CD4-positive, alpha-beta T cell (primary cell): ENCODE measurements at places on chromosomes 7 and 10.

GRCh38 chr7:72080341-72080766 lies 331.8 kb downstream of the CALN1 start:
- no peak for DNase-seq

DNA sequence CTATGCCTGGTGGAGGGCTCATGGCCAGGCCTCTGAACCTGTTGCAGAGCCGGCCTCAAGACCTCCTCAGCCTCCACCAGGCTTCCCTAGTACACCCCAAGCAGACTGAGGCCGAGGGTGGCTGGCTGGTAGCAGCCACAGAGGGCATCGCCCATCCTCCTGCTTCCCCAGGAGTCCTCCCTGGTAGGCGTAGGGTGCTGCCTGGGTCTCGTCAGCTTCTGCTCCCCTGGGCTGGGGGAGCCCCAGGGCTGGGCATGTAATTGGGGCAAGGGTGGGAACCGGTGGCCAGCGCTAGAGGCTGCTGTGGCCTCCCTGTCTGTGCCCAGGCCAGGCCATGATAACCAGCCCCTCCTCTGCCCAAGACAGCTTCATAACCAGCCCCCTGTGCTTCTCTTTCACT lies 32.6 kb downstream of the TBATA start:
- no peak for DNase-seq

DNA sequence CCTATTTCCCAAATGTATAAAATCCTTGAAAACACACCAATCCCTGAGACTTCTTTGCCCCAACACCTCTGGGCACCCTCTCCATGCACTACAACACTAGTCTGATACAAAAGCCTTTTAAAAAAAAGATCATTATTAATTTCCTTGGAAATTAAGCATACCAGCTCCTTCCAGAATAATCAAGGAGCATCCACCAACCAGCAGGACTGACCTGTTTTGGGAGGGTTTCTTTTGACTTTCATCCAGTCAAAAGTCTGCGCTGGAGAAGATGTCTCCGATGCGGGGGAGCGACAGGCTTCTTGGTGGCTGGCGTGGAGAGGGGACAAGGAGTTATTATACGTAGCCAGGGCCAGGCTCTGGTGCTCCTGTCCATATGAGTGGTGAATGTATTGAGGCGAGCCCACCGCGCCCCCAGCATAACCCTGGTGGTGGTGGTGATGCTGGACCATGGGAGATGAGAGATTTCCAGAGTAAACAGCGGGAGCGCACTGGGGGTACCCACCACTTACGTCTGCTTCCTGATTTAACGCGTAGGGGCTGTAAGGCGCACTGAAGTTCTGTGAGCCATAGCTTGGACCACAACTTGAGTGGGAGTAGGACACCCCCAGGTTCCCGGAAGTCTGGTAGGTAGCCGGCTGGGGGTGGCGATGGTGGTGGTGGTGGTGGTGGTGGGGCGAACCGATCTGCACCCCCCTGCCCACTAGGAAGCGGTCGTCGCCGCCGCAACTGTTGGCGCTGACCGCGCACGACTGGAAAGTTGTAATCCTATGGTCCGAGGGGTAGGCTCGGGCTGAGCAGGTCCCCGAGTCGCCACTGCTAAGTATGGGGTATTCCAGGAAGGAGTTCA lies 527 bp downstream of the HOXA1 start:
- no peak for DNase-seq

GRCh38 chr7:18962031-18962430 lies 155.4 kb downstream of the TWIST1 start:
- DNase-seq = no peak

DNA sequence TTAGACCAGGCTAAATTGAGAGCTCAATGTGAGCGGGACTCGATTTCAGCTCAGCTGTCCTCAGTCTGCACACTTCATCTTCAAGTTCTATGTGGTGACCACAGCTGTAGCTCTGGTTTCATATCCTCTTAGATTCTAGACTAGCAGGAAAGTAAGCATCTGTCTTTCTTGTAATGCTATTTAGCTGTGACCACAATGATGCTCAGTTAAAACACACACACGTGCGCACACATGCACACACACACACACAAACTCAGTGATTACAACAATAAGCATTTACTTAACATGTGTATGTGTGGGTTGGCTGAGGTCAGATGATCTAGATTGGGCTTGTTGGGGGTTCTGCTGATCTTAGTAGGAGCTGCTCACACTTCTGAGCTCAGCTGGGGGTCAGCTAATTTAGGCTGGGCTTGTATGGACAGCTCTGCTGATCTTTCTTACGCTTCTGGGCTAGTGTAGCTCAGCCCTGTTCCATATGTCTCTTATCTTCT lies 82.5 kb downstream of the ZNF365 start:
- no peak for DNase-seq

- no peak for DNase-seq
These were observed 235.2 kb upstream of the ZWINT start for GRCh38 chr10:56596257-56596656.

DNA sequence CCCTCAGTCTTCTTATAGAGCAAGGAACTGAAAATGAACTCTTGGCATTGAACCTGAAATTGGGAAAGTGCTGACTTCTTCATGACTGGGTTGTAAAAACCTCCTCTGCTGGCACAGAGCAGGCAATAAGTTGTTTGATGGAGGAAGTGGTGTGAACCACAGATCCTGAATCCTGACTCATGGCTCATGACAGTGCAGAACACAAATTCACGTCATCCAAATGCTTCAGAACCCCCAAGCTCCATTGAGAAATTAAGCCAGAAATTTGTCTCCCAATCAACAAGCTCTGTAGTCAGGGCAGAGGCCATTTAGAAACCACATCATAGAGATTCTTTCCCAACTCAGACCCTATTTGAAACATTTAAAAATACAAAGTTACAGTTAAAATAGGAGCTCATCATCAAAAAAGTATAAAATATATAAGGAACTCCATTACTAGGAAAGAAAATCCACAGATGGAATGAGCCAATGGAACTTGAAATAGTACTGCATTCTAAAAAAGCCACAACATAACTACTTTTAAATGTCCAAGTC lies 10.3 kb upstream of the STK17A start:
- DNase-seq = no peak

- no peak for DNase-seq
These were observed 69.1 kb upstream of the PDSS1 start for GRCh38 chr10:26628395-26628794.

- no peak for DNase-seq
These were observed 37.1 kb upstream of the AGBL3 start for GRCh38 chr7:134949171-134949570.

GRCh38 chr10:69359148-69359547 lies 57.6 kb downstream of the TACR2 start:
- no peak for DNase-seq

DNA sequence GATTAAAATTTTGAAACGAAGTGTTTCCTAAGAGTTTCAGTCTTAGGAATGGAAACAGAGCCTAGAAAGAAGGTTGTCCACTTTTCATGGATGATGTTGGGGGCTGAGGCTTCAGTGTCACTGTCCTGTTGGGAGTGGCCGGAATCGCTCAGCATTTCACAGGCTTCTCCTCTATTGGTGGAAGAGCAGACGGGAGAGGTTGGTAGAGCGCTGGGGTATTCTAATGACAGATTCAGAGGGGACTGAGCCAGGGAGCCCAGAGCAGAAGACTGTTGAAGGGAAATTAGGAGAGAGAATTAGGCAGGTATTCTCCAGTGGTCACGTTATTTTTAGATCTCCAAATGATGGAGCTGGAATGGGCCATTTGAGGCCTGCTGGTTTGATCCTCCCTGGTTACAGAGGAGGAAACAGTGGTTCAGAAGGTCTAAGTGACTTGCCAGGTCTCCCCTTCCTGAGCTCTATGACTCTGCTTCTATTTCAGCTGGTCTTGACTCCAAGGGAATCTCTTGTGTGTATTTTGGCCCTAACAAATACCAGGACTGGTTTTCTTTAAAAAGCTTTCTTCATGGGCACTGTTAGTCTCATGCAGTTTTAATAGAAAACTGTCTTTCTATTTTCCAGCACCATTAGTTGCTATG lies 35.7 kb upstream of the EEPD1 start:
- DNase-seq = no peak

DNA sequence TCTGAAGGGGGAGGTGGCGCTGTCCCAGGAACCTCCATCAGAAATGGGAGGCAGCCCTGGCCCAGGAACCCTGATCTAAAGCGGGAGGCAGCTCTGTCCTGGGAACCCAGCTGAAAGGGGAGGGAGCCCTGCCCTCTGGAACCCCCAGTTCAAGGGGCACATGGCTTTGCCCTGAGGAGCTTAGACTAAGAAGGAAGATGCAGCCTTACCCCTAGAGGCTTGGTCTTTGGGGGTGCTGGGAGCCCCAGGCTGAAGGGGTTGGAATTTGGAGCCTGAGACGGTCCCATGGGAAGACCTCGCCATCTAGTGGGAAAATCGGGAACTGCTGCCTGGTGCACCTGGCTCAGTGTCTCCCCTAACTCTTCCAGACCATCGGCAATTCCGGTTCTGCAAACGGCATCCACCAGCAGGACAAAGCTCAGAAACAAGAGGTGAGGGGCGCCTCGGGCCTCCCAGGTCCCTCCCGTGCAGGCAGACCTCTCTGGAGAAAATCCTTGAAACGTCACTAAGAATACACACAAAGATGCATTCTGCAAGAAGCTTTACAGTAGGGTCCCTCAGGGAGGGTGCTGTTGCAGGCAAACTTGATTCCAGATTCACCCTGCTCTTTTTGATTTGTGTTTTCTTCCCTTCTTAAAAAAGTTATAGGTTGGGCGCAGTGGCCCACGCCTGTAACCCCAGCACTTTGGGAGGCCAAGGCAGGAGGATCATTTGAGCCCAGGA lies 52.4 kb upstream of the GTF2IRD1 start:
- DNase-seq = peak; percentile 81

DNA sequence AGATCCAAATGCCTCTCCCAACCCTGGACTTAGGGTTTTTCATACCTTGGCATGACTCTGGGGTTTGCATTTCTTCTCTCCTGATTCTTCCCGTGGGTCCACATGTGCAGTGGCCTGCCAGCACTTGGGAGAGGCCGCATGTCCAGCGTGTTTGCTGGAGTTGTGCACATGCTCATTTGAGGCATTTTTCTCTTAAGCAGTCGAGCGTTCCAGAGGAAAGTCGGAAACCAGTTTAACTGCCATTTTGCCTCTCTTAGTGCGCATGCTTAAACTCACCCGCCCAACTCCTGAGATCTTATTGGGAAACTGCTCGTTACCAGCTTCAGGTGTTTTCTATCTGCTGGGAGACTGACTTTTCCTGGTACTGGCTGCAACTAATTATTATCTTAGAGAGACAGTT lies 888.4 kb upstream of the PHF14 start:
- DNase-seq = no peak

- peak; percentile 28 for DNase-seq
These were observed 3.1 kb downstream of the HERPUD2 start for GRCh38 chr7:35691827-35692307.

- no peak for DNase-seq
These were observed 26.7 kb downstream of the ZNF277 start for GRCh38 chr7:112233048-112233697.

GRCh38 chr10:27680691-27681605 lies 64.7 kb downstream of the MKX start:
- DNase-seq = no peak

DNA sequence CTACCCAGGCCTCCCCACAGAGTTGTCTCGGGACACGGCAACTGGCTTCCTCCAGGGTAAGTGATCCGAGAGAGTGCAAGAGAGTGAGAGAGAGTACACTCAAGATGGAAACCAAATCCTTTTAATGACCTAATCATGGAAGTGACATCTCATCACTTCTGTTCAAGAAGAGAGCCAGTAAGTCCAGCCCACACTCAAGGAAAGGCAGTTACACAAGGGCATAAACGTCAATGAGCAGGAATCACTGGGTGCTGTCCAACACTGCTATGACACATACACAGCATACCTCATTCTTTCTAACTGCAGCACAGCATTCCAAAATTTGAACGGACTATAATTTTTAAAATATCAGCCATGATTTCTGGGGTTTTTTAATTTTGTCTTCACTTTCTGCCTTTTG lies 29.3 kb upstream of the OSBPL3 start:
- DNase-seq = no peak

GRCh38 chr7:112996331-112996871 lies 90.2 kb downstream of the GPR85 start:
- DNase-seq = no peak

- DNase-seq = peak; percentile 38
These were observed 58.3 kb downstream of the VCL start for GRCh38 chr10:74056050-74056818.

DNA sequence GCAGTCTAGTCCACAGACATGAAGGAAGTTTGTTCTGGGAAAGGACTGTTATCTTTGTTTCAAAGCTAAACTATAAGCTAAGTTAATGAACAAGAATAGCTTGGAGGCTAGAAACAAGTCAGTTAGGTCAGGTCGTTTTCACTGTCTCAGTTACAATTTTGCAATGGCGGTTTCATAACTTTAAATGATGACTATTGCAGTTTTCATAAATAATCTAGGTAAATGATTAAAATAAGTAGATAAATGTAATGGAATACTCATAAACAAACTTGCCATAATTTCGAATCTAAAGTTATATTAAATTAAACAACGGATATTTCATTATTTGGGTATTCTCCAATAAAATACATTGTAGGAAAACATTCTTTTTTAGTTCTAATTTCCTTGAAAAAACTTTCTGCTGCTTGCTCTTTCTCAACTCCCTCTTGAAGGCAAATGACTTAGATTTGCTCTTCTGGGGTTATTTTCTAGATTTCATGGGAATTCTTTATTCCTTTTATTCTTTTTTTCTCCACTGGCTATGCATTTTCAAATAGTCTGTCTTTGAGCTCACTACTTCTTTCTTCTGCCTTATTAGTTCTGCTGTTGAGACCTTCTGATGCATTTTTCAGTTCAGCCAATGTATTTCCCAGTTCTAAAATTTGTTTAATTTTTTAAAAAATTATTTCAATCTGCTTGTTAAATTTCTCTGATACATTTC lies 103.8 kb upstream of the APBB1IP start:
- no peak for DNase-seq

DNA sequence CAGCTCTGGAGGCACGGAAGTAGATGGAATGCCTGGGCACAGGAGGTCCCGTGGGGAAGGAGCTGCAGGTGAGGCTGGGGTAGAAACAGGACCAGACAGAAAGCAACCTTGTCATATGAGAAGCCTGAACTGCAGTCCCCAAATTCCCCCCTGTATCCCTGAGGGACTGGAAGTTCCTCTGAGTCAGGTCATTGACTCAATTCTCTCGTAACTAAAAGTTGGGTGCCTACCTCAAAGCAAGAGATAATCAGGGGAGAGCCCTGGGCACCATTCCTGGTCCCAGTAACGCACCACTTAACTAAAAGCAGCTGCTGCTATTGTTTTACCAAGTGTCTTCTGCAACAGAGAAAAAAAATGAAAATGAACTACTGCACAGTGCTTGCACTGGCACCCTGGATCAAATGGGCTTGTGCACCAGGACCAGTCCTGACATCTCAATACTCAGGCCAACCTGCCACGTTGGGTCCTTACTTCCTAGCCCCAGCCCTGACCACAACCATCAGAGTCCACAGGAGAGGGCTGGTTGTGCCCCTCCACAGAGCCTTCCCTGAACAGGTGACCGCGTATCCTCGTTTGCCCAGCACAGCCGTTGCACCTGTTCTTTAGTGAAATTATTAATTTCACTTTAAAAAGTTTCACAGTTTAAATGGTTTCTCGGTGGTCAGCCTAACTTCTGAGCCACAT lies 79.3 kb downstream of the GRID1 start:
- no peak for DNase-seq
